ENCODE measurements at places on chromosomes 5 and 9. TPM values are rescaled to one million over a fixed set of nuclear protein-coding genes. Genes with fewer than 3 reads are reported as not detected.

The TPD52L3 gene
- total RNA-seq = not detected

GRCh38 chr9:16099732-16100536 is 547.1 kb downstream of the CCDC171 start:
- no peak for DNase-seq

- no peak for DNase-seq
These were observed 49.0 kb downstream of the PPARGC1B start for GRCh38 chr5:149779124-149779465.

The ARL10 gene
- 5.4 TPM for total RNA-seq

- DNase-seq = no peak
These were observed 167.7 kb upstream of the DMAC1 start for GRCh38 chr9:7967093-7967827.

DNA sequence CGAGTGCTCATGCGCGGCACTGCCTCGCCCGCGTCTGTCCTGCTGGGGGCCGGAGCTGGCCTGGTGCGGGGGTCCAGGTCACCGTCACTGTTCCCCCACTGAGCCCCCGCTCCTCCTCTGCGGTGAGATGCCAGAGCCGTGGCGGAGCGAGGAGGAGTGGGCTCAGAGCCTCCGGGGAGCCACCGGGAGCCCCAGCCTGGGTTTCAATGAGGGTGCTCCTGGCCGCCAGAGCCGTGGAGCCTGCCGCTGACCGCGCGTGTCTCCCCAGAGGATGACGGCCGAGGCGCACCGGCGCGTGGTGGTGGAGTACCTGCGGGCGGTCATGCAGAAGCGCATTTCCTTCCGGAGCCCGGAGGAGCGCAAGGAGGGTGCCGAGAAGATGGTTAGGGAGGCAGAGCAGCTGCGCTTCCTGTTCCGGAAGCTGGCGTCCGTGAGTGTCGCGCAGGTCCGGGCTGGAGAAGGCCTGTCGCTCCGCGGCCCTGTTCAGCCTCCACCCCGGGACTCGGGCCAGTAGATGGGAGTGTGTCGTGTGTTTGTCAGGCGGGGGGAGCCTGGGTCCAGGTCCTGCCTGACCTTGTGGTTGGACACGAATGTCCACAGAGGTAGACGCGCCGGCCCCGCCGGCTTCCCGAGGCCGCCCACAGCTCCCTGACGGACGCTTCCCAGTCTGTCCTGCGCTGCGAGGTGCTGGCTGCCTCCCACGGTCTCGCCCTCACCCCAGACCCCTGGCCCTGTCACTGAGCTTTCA is 22.0 kb downstream of the EXOC3 start:
- no peak for DNase-seq

- DNase-seq = no peak
These were observed 87.8 kb downstream of the NTNG2 start for GRCh38 chr9:132249690-132250089.

GRCh38 chr9:98404237-98404636 is 148.8 kb upstream of the TBC1D2 start:
- DNase-seq = no peak

- no peak for DNase-seq
These were observed 235.0 kb downstream of the ROR2 start for GRCh38 chr9:91714874-91715615.

GRCh38 chr5:75716715-75717081 is 539 bp downstream of the POC5 start:
- DNase-seq = peak; percentile 52

DNA sequence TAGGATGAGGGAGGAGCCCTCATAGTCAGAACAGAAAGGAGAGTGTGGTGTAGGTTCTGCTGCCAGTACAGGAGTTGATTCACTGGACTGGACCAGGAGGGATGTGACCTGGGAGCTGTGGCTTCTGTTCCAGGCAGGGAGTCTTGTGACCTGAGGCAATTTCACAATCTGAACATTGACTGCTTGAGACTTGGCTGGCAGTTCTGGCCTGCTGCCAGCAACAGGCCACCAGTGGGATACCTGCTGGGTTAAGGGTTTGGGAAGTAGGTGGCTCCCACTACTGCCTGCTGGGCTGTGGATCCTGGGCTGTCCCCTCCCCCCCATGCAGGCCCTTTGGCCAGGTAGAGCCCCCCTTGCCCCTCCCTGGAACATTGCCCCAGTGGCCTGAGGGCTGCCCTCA is 268.6 kb upstream of the ARRDC3 start:
- DNase-seq = peak; percentile 45

DNA sequence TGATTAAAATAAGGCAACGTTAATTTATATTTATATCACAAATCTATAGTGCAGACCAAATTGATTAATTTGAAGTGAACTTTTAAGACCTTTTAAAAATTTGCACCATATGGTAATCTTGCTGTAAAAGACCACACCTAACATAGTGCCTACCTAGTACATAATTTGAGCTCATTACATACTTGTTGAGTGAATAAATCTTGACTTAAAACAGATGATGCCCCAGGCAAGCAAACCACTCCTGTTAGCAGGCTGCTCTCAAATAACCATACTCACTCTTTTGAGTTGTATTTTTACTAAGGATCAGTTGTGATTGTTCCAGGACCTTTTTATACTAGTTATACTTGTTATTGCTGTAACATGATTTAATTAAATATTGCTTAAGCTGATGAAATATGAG is 27.2 kb downstream of the CMYA5 start:
- DNase-seq = no peak

- no peak for DNase-seq
These were observed 29.4 kb upstream of the SPATA31E1 start for GRCh38 chr9:87853302-87853701.

DNA sequence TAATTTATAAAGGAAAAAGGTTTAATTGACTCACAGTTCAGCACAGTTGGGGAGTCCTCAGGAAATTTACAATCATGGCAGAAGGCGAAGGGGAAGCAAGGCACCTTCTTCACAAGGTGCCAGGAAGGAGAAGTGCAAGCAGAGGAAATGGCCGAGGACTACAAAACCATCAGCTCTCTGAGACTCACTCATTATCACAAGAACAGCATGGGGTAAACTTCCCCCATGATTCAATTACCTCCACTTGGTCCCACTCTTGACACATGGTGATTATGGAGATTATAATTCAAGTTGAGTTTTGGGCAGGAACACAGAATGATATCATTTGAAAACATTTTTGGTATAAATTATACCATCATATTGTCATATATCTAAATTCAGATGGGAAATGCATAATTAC is 934.7 kb downstream of the CDH12 start:
- no peak for DNase-seq

The CCNI2 gene
- 1.1 TPM for total RNA-seq

The PHYHD1 gene
- total RNA-seq = 39.8 TPM

The MEIKIN gene
- not detected for total RNA-seq

DNA sequence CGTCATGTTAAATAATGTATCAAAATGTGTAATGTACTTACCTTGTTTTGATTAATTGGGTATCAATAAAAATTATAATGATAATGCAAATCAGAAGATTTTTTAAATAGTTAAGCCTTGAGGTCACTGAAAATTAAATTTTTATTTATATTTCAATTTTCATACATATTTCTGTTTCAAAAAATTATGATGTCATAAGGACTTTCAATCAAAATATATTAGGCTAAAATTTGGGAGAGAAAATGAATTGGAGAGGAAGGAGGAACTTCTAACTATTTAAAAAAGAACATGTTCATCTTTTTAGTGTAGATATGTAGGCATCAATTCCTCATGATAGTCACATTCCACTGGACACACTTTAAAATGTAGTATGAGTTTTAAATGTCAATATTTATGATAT is 29.1 kb upstream of the ERAP1 start:
- DNase-seq = no peak

- peak; percentile 53 for DNase-seq
These were observed 596 bp downstream of the ENTREP1 start for GRCh38 chr9:69325409-69326212.

DNA sequence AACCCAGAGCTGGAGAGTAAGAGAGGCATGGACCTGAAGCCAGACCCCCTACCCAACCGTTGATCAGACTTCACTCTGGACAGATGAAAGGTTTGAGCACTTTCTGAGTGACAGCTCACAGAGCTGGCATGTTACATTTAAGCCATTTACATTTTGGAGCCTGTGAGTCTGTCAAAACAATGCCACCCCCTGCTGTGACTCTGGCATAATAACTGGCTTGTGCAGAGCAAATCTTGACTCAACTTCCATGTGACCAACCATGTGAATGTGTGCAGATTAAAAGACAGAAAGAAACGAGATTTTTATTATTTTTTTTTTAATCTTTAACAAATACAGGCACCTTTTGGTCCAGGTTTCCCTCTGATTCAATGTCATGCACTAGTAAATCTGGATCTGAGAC is 48.5 kb downstream of the MFAP3 start:
- no peak for DNase-seq

GRCh38 chr5:120258123-120258522 is 206.0 kb upstream of the PRR16 start:
- no peak for DNase-seq

The ANGPTL2 gene
- 11.4 TPM for total RNA-seq

GRCh38 chr5:12330993-12331588 is 426.8 kb upstream of the CTNND2 start:
- DNase-seq = no peak

GRCh38 chr5:88675708-88676636 is 207.0 kb downstream of the MEF2C start:
- DNase-seq = no peak

GRCh38 chr5:2149195-2149539 is 266.4 kb upstream of the IRX4 start:
- no peak for DNase-seq

- DNase-seq = no peak
These were observed 42.7 kb downstream of the OR2V1 start for GRCh38 chr5:181088289-181088688.

The ROR2 gene
- 3.8 TPM for total RNA-seq

The SPATA31A3 gene
- total RNA-seq = not detected

GRCh38 chr5:142356349-142356715 is 31.5 kb upstream of the SPRY4 start:
- DNase-seq = no peak

The GABBR2 gene
- 0.24 TPM for total RNA-seq

DNA sequence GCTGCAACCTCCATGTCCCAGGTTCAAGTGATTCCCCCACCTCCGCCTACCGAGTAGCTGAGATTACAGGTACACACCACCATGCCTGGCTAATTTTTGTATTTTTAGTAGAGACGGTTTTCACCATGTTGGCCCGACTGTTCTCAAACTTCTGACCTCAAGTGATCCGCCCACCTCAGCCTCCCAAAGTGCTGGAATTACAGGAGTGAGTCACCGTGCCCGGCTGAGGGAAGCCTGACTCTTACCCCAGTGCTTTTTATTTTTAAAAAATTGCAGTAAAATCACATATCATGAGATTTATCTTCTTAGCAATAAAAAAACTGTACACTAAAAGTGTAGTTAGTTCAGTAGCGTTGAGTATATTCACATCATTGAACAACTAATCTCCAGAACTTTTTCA is 105.3 kb downstream of the SLIT3 start:
- no peak for DNase-seq

The PCDHB10 gene
- total RNA-seq = 2.0 TPM

GRCh38 chr9:135403733-135404450 is 75.7 kb upstream of the PPP1R26 start:
- DNase-seq = no peak

GRCh38 chr9:78539188-78539587 is 242.3 kb downstream of the PSAT1 start:
- DNase-seq = no peak

DNA sequence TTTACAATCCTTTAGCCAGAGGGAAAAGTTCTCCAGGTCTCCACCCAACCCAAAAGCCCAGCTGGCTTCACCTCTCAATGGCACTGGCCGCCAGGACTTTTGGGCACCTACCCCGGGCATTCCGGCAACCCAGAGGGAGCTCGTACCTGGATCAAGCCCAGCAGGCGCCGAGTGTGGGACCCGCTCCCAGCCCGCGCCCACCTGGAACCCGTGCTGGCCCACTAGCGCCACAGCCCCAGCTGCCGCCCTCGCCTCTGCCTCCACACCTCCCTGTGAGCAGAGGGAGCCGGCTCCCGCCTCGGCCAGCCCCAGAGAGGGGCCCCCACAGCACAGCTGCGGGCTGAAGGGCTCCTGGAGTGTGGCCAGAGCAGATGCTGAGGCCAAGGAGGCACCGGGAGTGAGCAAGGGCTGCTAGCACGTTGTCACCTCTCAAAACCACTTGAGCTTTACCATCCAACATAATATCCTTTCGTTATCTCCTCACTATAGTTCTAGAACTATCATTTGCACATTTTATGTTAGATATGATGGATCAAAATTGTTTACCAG is 69.7 kb downstream of the GCNT1 start:
- no peak for DNase-seq
